Psoas muscle (tissue), 8 donors: ENCODE measurements at places on chromosomes 7 and 10. TPM values are rescaled to one million over a fixed set of nuclear protein-coding genes. Genes with fewer than 3 reads are reported as not detected.

Gene OR6V1
- not detected for total RNA-seq

Gene TCAF1
- total RNA-seq = 20.6 TPM

DNA sequence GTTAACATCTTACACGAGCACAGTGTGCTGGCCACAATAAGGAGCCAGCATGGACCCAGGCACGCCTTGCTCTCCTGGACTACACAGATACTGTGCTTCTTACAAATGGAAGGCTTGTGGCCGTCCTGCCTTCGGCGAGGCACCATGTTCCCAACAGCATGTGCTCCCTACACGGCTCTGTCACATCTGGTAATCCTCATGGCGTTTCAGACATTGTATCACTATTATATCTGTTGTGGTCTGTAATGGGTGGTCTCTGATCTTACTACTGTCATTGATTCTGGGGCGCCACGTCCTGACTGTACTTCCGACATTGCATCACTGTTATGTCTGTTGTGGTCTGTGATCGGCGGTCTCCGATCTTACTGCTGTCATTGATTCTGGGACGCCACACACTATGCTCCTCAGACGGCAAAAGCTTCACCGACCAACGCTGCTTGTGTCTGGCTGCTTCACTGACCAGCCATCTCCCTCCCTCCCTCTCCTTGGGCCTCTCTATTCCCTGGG is 195.4 kb downstream of the MAD1L1 start:
- DNase-seq = peak; percentile 14

Gene COL17A1
- total RNA-seq = not detected

DNA sequence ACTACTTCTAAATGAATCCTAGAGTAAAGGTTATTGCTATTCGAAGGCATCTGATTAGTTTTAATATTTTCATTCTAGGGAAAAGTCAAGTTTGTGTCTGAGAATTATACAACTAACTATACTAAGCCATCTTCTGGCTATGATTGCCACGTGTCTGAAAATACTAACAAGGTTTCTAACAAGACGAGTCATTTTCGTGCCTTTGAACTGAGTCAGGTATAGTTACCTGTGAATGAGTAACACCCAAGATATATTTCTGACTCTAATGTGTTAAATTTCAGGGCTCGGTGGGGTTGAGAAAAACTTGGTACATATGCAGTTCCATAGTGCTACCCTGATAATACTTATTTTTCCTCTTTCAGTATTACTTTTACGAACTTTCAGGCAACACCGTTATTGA is 35.5 kb downstream of the TASOR2 start:
- no peak for DNase-seq

Gene PSMC2
- 146 TPM for total RNA-seq

- DNase-seq = no peak
These were observed 5.1 kb downstream of the AOC1 start for GRCh38 chr7:150857276-150858055.

- DNase-seq = no peak
These were observed 990.3 kb downstream of the KCNMA1 start for GRCh38 chr10:76647301-76647700.

GRCh38 chr10:8640878-8641277 is 586.4 kb downstream of the GATA3 start:
- DNase-seq = no peak

Gene ADRA2A
- total RNA-seq = 0.30 TPM

Gene CYP2C19
- total RNA-seq = not detected

- DNase-seq = no peak
These were observed 74.1 kb upstream of the PARD3 start for GRCh38 chr10:34889004-34889869.
